ENCODE measurements at places on chromosomes 7 and 10.

GRCh38 chr7:33137103-33137502, 7.7 kb downstream of the BBS9 start:
- DNase-seq, result no peak

DNA sequence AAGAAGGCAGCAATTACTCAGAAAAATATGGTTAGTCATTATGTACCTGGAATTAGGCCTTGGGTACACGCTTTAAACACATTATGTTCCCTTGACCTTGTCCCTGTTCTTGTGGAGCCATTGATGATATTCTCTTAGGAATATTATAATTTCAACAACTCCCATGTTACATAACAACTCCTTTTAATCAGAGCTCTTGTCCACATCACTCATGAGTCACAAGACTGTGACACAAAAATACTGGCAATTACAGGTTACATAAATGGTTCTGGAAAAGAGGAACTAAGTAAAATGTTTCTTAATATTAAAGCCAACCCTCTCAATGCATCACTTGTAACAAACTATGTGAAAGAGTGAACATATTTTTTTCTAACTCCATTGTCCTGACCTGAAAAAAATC, 143.8 kb upstream of the PCLO start:
- no peak for DNase-seq

GRCh38 chr7:16697507-16698199, 51.7 kb downstream of the BZW2 start:
- no peak for DNase-seq

DNA sequence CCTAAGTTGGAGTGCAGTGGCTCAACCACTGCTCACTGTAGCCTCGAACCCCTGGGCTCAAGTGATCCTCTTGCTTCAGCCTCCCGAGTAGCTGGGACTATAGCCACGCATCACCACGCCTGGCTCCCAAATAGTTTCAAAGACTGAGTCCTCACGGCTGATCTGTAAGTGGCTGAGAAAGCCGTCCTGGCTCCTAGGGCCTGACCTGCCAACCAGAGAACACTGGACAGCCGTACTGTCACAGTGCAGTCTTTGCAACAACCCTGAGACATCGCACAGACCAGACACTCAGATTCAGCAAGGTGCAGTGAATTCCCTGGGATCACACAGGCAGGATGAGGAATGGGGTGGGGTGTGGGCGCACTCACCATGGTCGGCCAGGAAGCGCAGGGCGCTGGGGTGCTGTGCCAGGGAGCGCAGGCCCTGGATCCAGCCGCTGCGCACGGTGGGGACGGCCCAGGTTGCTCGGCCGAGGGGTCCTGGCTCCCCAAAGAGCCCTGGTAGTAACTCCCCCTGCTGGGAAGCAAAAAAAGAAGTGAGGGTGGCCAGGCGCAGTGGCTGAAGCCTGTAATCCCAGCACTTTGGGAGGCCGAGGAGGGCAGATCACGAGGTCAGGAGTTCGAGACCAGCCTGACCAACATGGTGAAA, 10.7 kb downstream of the BRAT1 start:
- DNase-seq, result no peak

GRCh38 chr10:76523246-76523645, 1091.8 kb downstream of the LRMDA start:
- DNase-seq, result no peak
